SHP77 (cell line): ENCODE measurements at places on chromosomes 4 and X.

- no peak for DNase-seq
Measured at GRCh38 chr4:149794352-149794751, 21.3 kb downstream of the IQCM start.

DNA sequence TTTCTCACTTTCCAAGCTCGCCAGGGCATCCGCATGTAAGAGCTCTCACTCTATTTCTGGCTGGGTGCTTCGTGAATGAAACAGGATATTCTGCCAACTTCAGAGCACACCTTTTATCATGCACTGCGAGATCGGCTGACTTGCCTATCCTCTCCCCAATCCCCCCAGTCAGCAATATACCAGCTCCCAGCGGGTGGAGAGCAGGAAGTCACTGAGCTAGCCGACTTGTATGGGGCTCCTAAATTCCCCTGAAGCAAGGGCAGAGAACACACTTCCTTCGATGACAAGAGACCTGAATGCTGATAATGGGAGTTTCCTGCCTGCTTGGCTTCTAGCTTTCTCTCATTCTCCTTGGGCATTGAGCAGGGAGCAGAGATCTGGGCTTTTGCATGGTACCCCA is 33.8 kb upstream of the MAMLD1 start:
- no peak for DNase-seq

GRCh38 chrX:75303795-75304194 is 29.9 kb downstream of the UPRT start:
- DNase-seq: no peak

GRCh38 chr4:62460329-62460728 is 1260.2 kb downstream of the ADGRL3 start:
- DNase-seq: no peak

- DNase-seq: no peak
Measured at GRCh38 chrX:23235051-23235450, 99.6 kb upstream of the PTCHD1 start.

DNA sequence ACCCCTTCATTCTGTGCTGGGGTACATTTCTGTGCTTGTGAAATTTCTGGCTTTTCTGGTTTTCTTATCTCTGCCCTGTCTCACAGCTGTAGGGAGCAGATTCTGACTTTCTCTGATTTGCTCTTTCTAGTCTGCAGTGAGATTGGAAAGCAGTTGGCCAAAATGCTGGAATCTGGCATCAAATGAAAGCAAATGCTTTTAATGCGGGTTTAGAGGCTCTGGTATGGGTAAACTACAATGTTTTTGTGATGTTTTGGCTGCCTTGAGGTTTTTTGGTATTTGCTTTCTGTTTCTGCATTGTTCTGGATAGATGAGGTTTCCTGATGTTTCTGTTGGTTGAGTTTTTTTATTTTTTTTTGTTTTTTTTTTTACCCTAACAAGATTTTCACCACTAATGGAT is 23.8 kb downstream of the SMIM20 start:
- no peak for DNase-seq

DNA sequence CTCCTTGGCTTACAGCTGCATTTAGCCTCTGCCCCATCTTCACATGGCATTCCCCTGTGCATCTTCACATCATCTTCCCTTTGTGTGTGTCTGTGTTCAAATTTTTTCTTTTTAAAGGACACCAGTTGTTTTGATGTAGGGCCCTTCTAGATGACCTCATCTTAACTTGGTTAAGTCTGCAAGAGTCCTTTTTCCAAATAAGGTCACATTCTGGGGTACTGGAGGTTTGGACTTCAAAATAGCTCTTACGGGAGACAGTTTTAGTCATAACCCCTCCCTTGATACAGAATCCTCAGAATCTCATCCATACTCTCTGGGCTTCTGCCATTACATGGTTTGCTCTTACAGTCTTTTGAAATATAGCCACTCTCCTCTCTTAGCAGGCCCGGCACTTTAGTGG is 231.5 kb upstream of the ATP6AP2 start:
- no peak for DNase-seq
